ENCODE measurements at places on chromosomes 2 and 18.
A peak's percentile ranks its signal among the peaks of the same experiment; 100 is the strongest.

DNA sequence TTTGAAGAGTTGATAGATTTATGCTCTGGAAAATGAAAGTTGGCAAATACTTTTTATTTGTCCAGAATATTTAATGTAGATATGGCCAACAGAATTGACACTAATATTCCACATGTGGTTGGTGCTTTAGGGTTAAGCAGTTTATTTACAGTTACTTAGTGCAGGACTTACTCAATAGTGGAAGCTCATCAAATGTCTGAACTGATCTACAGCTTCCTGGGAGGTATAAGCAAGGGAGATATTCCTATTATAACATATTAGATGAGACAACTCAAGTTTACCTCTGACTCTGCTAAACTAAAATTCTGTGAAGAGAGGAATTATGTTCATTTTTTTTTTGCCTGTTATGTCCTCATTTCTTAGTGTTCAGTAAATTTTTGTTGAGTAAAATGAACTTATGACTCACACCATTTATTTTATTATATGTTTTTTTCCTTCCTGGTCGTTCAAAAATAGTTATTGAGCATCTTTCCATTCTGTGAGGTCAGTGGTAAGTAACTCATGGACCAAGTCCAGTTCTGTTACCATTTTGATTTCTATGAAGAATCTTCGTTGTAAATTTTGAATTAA, 13.6 kb downstream of the ABI2 start:
- no peak for DNase-seq

- no peak for DNase-seq
These were observed 15.4 kb downstream of the C2orf81 start for GRCh38 chr2:74406035-74406434.

DNA sequence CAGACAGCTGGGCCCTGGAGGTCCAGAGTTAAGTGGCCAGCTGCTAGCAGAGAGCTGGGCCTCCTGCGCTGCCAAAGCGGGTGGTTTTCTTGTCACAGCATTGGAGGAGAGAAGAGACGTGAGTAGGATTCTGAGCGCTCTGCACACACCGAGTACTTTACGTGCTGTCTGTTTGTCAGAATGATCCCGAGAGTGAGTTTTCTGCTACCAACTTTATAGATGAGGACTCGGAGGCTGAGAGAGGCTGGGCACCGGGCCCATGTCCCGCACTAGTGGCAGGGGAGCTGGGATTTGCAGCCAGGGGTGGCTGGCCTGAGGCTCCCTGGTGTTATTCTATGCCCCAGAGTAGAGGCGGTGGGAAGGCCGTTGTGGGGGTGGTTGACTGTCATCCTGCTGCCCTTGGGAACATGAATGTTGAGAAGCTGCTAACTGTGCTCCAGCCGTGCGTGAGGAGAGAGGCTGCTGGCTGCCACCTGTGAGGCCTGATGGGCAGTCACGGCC, 36.3 kb upstream of the MBP start:
- no peak for DNase-seq

DNA sequence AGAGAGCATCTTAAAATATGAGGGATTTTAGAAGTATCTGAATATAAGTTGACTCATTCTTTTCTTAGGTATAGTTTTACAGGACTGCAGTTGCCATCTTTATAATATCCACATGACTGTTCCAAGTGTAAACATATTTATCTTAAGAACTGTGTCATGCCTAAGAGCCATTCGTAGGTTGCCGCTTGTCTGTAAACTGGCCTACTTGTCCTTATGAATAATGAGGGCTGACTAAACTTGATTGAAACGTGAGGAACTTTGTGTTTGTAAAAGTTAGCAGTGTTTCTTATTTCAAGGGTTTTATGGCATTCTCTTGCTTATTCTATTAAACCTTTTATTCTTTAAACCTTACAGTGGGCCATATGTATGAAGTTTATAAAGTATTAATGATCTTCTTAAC, 99.6 kb downstream of the MAP3K20 start:
- DNase-seq, result no peak

GRCh38 chr2:126932966-126933710, 34.4 kb downstream of the TEX51 start:
- DNase-seq, result no peak

- no peak for DNase-seq
These were observed 268.3 kb downstream of the PLCL1 start for GRCh38 chr2:198072655-198073054.

GRCh38 chr18:77110400-77110799, 22.2 kb downstream of the MBP start:
- DNase-seq, result no peak

DNA sequence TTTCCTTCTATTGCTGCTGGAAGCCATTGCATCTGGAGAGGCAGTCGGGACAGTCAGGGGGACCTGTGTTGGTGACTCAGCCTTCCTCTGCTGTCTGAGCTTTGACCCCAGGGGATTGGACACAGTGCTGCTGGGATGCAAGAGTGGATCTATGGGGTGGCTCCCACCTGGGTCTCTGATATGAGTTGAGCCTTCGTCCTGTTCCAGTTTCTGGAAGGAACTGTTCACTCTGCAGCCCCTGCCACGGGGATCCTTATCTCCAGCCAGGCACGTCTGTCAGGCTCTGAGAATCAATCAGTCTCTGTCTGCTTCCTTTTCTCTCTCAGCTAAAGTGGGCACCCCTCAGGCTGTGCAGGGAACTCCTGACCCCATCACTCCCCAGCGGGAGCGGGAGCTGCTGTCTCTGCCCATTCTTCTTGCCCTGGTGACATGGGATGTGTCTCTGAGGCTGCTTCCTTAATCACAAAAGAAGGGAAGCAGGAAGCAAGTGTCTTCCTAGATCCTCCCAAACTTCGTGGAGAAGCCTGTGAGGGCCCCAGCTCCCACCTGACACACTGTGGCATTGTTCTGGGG, 51.7 kb downstream of the ARHGAP28 start:
- no peak for DNase-seq

GRCh38 chr2:154692927-154693326, 5.6 kb upstream of the KCNJ3 start:
- DNase-seq, result no peak

DNA sequence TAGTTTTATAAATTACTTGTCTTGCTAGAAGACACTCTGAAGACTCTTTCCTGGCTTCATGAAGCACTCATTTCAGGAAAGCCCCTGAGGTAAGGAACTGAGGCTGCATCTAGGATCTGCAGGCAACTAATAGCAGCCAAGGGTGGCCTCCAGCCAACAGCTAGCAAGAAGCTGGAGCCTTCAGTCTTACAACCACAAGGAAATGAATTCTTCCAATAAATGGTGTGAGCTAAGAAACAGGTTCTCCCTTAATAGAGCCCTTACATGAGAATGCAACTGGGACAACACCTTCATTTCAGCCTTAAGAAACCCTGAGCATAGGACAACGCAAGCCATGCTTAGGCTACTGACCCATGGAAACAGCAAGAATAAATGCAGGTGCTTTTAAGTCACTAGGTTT, 254.6 kb upstream of the RBBP8 start:
- DNase-seq, result no peak

- DNase-seq, result no peak
These were observed 8.9 kb downstream of the SLC9A4 start for GRCh38 chr2:102481931-102482330.

- DNase-seq, result no peak
These were observed 86.0 kb downstream of the RTN4 start for GRCh38 chr2:54964271-54964670.

GRCh38 chr18:42429196-42429595, 474.2 kb downstream of the PIK3C3 start:
- no peak for DNase-seq

- DNase-seq, result no peak
These were observed 44.5 kb upstream of the TMEM17 start for GRCh38 chr2:62550461-62550860.

DNA sequence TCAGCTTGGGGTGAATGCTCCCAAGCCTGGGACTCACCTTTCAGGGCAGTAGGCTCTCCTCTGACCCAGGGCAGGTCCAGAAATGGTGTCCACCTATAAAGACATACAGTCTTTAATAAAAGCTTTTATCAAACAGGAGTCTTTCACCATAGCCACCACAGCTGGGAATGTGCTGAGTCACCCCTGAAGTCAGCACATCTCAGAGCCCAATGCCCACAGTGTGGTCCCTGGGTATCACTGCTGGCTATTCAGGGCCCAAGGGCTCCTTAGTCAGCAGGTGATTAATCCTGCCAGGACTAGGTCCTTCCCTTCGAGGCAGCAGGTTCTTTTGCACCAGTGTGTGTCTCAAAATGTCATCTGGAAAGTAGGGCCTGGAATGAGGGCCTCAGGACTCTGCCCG, 181.9 kb downstream of the MEMO1 start:
- DNase-seq, result no peak

DNA sequence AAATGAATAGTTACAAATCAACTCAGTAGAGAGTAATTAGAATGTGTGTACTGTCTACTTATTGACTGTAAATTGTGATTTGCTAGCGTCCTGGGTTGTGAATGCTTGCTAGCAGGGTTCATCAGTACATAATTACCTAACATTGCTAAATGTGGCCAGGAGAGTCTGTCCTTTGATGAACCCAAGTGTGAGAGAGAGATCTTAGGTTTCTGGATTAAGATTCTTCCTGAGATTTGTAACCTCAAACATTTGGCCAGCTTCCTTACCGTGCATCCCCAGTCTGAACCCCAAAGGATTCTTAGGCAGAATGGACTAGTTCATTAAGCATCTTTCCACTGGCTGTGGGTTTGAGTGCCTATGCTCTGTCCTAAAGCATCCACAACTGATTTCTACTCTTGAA, 84.0 kb upstream of the ITPRID2 start:
- DNase-seq, result no peak

DNA sequence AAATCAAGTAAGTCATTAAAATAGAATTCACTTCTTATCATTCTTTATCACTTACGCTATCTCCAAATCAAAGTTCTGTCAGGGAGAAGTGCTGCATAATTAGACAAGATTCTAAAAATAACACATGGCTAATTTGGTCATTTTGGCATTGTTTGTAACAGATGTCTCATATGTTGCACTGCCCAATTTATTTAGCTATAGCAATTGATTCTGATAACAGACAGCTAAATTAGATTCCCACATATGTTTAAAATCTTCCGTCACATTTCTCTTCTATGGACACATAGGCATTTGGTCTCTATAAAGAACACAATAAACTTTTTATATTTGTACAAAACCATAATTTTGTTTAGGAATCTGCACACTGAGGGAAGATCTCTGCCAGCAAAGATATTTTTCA, 644.5 kb upstream of the VRK2 start:
- no peak for DNase-seq

DNA sequence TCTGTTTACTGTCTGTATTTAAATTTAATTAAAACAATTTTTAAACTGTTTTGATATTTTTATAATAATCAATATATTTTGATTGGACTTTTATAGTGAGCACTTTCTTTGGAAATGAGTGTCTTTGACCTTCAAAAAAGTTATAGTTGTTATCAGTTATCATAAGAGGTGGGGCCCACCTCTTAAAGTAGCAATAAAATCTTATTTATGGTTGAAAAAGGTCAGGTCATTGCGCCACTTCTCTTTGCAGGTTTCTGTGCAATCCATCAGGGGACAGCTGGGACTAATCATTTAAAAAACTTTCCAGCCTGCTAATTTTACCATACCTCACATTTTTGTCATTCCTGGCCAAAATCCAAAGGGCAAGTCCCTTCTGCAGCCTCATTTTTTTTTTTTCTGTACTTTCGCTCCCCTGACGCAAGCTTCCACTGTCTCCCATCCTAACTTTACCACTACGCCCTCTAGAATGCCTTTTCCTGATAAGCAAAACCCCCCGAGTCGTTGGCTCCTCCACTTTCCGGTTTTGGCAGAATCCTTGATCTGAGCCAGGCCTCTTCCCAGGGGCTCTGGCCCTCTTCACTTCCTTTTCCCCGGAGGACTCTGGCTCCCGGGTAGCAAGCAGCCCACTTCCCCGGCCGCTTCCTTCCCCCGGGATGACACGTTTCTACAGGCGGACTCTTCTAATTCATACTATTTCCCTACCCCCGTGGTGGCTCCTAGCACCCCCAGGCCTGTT, 1.1 kb upstream of the SEH1L start:
- peak; percentile 68 for DNase-seq

DNA sequence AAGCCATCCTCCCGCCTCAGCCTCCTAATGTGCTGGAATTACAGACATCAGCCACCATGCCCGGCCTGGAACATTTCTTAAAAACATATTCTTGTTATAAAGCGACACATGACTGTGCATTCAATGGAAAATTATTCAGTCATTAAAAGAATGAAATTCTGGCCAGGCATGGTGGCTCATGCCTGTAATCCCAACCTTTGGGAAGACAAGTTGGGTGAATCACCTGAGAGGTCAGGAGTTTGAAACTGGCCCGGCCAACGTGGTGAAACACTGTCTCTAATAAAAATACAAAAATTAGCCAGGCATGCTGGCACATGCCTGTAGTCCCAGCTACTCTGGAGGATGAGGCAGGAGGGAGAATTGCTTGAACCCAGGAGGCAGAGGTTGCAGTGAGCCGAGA, 21.6 kb upstream of the RPRD1A start:
- no peak for DNase-seq

Data from D341Med (cell line).